ENCODE measurements at places on chromosomes 3 and 15.

GRCh38 chr3:14539742-14540491 is at the start of gene GRIP2:
Gene GRIP2 (minus strand): TSS chr3:14540342. CDS start chr3:14540308, 34 bp downstream.
- no peak for DNase-seq

DNA sequence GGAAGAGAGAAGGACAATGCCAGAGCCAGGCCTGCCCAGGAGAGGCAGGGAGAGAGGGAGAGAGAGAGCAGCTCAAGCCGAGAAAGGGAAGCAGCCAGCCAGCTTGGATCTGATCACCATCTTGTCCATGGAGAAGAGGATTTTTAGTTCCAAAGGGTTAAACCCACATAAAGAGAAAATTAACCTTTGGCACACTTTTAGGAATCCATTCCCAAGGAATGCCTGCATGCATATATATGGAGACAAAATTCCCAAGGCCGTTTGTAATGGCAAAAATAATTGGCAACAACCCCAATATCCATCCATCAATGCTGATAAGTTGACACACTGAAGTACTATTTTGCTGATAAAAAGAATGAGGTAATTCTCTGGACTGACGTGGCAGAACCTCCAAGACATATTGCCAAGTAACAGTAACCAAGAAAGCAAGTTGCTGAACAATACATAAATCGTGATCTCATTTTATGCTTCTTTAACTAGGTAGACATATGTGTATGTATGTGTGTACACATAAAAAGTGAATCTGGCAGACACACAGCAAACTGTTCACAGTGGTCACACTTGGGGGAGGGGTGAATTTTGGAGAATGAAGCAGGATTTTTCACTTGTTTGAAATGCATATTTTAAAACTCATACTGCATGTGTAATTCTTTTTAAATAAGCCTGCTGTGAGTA is 7.5 kb upstream of the STRA6 start:
- DNase-seq: no peak

DNA sequence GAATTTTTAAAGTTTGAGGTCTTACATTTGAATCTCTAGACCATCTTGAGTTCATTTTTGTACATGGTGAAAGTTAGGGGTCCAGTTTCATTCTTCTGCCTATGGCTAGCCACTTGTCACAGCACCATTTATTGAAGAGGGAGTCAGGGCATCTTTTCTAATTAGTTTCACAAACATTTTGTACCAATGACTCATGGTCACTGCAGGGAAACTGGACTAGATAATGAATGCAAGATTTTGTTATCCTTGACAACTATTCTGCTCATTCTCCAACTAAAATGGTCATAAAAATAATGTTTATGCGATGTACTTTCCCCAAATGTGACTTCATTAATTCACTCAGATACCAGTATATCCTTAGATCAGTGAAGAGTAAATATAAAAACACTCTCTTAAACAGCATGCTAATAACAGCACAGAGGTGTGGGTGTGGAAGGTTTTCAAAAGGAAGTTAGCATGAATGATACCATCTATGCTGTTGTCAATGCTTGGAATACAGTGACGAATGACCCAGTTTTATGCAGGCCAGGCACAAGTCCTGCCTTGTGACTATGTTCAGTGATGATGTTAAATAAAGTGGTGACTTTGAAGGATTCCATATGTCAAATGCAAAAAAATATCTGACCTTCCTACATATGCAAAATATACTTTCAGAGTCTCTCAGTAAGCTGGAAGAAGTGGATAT is 314.9 kb upstream of the TMCO5A start:
- DNase-seq: no peak

- no peak for DNase-seq
Measured at GRCh38 chr15:28896951-28897350, 11.2 kb downstream of the APBA2 start.

DNA sequence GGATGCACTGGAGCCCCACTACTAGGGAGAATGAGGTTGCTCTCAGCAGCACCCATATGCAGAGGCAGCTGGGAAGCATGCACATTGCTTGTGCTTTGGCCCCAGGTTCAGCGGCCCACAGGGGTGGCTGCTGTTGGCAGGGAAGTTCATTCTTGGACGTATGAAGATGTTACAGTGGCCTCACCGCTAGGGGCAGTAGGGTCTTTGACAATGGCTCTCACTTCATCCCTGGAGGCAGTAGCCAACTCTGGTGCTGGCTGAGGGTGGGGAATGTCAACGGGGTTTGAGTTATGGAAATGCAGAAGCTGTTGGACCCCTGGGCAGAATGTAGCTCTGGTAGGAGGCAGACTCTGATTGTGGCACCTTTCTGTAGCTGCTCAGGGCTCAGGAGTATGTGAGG is 279.9 kb downstream of the SCAPER start:
- DNase-seq: no peak

DNA sequence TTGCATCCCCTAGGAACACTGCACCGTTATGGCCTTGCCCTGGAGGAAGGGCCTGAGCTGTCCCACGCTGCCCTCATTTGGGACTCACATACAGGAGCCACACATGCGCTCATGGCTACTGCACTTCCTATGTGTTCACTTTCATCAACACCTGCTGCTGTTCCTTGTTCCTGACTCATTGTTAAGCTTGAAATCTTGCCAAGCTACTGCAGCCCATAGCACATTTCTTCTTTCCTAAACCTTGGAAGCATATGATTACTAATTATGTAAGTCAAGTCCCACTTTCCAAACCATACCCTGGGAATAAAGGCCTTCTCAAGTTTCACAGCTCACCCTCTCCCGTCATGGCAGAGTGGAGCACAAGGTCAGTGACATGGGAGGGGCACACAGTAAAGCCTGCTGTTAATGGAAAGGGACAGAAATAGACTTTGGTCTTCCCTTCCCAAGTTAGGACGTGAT is 307.9 kb downstream of the CLSTN2 start:
- no peak for DNase-seq

- DNase-seq: no peak
Measured at GRCh38 chr3:146283781-146284445, 33.0 kb upstream of the PLSCR4 start.

- no peak for DNase-seq
Measured at GRCh38 chr3:117263745-117264144, 554.2 kb downstream of the TUSC7 start.

DNA sequence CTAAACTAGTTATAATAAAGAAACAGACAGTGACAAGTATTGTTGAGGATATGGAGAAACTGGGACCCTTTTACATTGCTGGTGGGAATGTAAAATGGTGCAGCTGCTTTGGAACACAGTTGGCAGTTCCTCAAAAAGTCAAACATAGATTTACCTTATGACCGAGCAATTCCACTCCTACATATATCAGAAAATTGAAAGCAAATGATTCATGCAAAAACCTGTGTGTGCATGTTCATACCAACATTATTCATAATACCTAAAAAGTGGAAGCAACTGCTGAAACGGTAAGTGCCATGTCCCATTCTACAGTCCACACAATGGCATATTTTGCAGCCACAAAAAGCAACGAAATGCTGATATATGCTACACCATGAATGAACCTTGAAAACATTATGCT is 12.2 kb upstream of the SEC61A1 start:
- DNase-seq: no peak

DNA sequence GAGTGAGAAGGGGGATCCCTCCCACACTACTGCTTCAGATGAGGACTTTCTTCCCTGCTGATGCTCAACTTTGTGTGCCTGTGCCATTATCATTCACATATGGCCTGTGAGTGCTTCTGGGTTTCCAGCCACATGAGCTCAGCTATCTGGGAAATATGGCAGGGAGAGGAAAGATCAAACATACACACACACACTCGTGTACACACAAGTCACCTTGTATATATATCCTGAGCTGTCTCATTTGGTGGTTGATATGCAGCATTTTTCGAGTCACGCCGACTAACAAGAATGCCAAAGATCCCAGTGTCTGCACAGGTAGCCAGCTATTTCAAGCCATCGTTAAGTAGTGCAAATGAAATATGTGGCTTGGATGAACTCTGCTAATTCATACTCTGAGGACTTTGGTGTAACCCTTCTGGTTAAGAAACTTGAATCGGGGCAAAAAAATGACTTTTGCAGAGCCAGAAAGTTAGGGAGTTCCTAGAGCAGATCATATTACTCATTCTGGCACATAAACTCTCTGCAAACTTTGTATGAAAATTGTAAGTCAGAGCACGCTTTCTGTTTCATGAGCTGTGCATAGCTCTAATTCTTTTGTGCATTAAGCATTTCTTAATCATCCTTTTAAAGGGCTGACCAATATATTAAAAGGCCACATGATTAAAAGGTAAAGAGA is 24.9 kb upstream of the WNT5A start:
- no peak for DNase-seq

- no peak for DNase-seq
Measured at GRCh38 chr3:31391150-31391549, 141.6 kb upstream of the STT3B start.

DNA sequence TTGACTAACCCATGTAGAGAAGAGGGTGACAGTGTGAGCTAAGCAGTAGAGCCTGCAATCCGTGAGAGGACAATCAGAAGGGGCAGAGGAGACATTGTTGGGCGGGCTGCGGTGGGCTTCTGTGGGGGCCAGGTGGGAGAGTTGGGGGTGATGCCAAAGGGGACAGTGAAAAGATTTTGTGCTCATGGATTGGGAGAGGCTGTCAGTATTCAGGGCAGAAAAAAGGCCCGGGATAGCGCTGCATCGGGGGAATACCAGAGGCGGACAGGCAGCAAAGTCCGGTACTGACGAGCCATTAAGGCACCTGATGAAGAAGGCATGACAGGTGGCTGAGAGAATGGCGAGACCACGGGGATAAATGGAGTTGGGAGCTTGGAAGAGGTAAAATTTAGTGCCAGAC is 1.3 kb upstream of the PXYLP1 start:
- DNase-seq: no peak

- no peak for DNase-seq
Measured at GRCh38 chr3:12438318-12438717, 46.0 kb upstream of the TSEN2 start.

GRCh38 chr3:141273700-141274410 is 42.2 kb downstream of the PXYLP1 start:
- DNase-seq: no peak

- no peak for DNase-seq
Measured at GRCh38 chr3:186109897-186110803, 1.3 kb upstream of the ETV5 start.

- DNase-seq: no peak
Measured at GRCh38 chr3:99659951-99660350, 21.6 kb downstream of the COL8A1 start.

GRCh38 chr3:14769544-14770325 is 49.0 kb upstream of the FGD5 start:
- no peak for DNase-seq

- no peak for DNase-seq
Measured at GRCh38 chr3:161291191-161291901, 70.2 kb downstream of the NMD3 start.

GRCh38 chr3:150825916-150826377 is 63.0 kb upstream of the SIAH2 start:
- DNase-seq: no peak

- DNase-seq: no peak
Measured at GRCh38 chr3:50516440-50516871, 13.0 kb upstream of the CACNA2D2 start.

GRCh38 chr3:52311576-52312119 is 4.5 kb upstream of the DNAH1 start:
- DNase-seq: no peak

DNA sequence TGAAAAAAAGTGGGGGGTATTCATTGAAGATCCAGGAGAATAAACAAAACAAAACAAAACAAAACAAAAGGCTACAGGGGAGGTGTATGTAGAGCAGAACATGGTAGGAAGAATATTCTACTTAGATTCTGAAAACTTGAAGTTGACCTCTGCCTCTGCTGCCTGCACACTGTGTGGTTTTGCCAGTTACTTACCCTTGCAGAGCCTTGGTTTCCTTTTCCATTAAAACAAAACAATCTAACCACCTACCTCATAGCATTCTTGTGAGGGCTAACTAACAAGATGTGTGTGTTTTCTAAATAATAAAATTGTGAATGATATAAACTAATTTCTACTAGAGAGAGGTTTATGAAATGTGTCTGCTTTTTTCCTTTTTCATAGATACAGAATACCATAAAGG is 423.1 kb downstream of the TIGIT start:
- DNase-seq: no peak

GRCh38 chr3:30628205-30628900 is 22.0 kb downstream of the TGFBR2 start:
- DNase-seq: no peak

DNA sequence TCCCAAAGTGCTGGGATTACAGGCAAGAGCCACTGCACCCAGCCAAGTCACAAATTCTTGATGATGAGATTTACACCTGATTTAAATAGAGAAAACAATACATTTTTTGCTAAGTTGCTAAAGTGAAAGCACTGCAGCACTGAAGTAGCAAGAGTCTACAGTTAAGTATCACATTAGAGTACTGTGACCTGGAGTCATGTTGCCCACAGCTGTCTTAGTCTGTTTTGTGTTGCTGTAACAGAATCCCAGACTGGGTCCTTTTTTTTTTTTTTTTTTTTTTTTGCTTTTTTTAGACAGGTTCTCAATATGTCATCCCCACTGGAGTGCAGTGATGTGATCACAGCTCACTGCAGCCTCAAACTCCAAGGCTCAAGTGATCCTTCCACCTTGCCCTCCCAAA is 23.2 kb upstream of the GNB4 start:
- DNase-seq: no peak

- no peak for DNase-seq
Measured at GRCh38 chr3:119401503-119402440, 61.6 kb downstream of the TMEM39A start.

GRCh38 chr3:194259982-194260766 is 91.0 kb downstream of the CPN2 start:
- no peak for DNase-seq

DNA sequence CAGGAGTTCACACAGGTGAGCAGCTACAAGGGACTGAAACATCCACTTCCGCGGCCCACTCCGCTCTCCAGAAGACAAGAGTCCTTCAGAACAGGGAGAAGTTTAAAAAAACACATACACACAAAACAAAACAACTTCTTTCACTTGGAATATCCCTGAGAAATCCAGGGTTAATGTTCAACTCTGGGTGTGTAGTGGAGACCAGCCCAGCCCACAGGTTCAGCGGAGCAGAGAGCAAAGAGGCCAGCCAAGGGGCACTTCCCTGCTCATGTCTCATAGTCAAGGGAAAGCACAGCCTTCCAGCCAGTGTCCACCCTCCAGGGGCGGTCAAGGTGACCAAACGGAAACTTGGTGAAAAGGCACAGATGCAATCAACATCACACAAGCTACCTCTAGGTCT is 41.6 kb downstream of the WNT5A start:
- no peak for DNase-seq

DNA sequence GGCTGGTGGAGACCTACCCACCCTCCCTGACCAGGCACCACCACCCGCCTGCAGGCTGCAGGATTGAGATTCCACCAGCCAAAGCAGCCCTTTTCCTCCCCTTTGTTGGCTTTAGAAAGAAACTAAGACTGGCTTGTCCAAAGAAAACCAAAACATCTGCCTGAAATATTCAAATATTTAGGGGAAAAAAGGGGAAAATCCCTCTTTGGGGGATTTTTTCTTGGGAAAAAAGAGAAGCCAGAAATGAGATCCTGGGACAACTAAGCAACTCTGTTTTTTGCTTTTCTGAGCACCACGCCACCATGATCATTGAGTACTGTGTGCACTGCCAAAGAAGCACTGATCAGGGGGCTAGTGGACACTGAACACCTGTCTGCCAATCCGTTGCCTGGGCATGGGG is 2.6 kb downstream of the DCLK3 start:
- DNase-seq: no peak

- peak; percentile 10 for DNase-seq
Measured at GRCh38 chr3:30768703-30769550, 125.5 kb downstream of the GADL1 start.

- DNase-seq: peak; percentile 48
Measured at GRCh38 chr3:128426128-128426921, 40.4 kb downstream of the DNAJB8 start.

- DNase-seq: no peak
Measured at GRCh38 chr15:79970624-79971434, at the start of gene BCL2A1. Gene BCL2A1 (minus strand): TSS chr15:79971196. CDS start chr15:79971119, 77 bp downstream.
